Prostate gland (tissue), 2 donors: ENCODE measurements at places on chromosomes 11 and 22.

GRCh38 chr11:34824425-34824824 lies 91.8 kb downstream of the APIP start:
- no peak for DNase-seq

- DNase-seq, result no peak
Observed at GRCh38 chr22:44271732-44272400, 40.9 kb downstream of the SHISAL1 start.

DNA sequence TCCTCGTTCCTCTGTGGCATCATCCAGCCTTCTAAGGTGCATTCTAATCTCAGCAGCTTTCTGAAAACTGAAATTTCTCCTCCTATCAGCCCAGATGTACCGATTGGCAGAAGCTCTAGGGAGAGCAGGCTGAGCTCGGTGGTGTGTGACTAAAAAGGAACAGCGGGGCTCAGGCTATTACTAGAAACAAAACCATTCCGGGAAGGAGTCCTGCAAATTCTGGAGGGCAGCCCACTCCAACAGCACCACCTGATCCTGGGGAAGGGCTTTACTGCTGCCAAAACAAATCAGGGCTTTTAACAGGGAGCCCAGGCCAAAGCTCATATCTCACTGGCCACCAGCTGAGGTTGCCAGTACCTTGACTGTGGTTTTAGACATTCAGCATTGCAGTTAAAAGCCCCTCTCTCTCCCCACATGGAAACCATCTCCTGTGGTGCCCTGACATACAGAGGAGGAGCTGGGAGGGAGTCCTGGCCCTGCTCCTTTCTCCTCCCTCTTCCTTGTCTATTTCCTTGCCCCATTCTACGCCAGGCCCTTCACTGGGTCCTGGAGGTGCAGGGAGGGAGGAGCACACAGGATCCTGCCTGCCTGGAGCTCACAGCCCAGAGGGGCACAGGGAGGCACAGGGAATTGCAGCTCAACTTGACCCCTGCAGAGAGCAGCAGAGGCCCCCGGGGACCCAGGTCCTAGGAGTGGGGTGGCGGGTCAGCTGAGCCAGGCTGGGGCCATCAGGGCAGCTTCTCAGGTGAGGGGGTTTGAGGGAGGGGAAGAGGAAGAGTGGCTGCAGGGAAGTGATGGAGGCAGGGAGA lies 889 bp downstream of the PLAAT4 start:
- DNase-seq, result peak; percentile 83

DNA sequence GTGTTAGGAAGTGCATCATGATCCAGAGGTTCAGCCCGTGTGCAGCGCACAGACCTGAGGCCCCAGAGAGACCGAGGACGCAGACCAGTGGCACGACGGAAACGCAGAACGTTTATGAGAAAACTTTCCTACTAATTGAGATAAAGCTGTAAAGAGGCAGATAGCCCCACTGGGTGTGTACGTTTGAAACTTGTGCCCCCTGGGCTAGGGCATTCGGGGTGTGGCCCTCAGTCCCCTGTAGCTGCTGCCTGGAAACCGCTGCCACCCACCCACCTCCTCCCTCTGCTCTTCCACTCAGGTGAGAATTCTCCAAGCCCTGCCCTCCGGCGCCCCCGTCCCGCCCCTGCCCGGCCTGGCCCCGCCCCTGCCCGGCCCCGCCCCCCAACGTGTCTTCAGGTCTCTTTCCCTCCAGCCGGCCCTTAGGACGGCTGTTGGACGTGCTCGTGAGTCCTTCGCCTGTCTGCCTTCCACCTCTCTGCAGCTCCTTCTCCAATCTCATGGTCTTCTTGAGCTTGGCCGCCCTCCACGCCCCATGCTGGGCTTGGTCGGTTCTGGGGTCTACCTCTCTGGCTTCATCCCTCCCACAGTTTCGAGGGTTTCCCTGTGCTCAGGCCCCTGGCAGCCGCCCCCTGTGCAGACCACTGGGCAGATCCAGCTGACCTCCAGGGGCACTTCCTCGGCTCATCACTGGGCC lies 12.1 kb downstream of the MAPK8IP2 start:
- DNase-seq, result no peak

DNA sequence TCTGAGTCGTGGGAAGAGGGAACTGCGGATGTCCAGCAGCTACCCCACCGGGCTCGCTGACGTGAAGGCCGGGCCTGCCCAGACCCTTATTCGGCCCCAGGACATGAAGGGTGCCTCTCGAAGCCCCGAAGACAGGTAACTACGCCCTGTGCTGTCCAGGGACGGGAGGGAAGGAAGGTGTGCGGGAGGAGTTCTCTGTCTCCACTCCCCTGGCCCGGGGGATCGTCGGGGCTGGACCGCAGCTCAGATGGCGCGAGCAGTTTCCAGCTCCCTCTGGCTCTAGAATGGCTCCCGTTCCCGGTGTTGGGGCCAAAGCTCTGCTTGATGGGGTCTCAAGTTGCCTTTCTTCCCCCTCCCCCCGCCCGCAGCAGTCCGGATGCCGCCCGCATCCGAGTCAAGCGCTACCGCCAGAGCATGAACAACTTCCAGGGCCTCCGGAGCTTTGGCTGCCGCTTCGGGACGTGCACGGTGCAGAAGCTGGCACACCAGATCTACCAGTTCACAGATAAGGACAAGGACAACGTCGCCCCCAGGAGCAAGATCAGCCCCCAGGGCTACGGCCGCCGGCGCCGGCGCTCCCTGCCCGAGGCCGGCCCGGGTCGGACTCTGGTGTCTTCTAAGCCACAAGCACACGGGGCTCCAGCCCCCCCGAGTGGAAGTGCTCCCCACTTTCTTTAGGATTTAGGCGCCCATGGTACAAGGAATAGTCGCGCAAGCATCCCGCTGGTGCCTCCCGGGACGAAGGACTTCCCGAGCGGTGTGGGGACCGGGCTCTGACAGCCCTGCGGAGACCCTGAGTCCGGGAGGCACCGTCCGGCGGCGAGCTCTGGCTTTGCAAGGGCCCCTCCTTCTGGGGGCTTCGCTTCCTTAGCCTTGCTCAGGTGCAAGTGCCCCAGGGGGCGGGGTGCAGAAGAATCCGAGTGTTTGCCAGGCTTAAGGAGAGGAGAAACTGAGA lies 1.4 kb downstream of the ADM start:
- no peak for DNase-seq

DNA sequence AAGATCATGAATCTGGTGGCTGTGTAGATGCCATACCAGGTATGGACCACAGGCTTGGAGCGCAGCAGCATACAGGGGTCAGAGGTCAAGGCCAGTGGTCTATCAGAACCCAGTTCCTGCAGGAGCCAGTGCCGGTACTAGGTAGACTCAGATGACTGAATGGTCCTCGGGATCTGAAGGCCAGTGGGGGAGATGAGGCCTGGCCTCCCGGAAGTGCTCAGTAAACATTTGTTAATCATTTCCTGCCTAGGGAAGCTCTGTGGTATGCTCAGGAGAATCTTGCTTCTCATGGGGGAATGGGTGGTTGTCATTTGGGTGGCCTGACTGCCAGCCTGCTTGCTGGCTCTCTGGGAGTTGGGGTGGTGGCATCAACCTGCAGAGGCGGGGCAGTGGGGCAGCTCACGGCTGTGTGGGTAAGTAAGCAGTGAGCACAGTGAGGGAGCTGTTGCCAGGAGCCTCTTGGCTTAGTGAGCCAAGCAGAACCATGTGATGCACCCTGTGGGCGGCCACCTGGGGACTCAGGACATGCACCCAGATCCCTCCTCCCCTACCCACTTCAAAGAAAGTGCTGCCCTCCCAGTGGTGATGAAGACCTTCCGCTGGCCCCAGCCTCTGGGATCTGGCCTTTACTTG lies 33.0 kb downstream of the PTPRJ start:
- peak; percentile 27 for DNase-seq

DNA sequence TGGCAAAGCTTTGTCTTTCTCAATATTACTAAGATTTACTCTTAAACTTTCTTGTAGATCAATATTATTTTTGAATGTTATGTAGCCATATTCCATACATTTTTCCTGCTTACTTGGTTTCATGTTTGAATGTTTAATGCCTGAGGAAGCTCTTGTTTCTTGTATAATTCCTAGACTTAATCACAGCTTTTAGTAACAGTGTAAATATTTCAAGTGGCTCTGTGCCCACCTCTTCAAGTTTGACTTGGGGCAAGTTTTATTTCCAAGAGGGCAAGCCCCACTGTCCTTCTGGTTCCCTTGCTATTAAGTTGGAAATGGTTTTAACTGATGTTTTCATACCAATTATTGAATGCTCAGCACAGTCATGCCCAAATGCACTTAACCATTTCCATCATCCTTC lies 1004.1 kb downstream of the OPCML start:
- no peak for DNase-seq

DNA sequence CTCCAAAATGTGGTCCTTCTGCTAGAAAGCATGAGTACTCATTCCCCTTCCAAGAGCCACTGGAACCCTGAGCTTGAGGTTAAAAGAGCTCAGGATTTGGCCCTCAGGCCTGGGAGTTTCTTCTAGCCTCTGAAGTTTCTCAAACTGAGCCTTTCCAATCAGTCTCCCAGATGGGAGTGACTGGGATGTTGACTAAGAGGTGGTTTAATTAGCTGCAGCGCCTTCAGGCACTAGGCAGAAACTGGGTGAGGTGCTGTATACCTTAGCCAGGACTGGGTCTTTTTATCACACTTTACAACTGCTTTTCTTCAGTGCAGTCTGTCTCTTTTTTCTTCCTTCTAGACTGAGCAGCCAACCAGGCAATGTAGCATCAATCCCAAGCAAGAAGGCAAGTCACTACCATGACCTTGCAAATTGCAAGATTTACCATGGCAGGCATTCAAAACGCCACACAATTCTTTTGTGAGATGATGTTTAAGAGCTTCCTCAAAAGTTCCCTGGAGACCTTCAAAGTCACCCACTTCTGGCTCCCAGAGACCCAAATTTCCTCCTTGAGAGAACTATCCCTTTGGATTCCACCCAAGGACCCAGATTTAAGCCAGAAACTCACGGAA lies 93.0 kb downstream of the SLC1A2 start:
- no peak for DNase-seq

DNA sequence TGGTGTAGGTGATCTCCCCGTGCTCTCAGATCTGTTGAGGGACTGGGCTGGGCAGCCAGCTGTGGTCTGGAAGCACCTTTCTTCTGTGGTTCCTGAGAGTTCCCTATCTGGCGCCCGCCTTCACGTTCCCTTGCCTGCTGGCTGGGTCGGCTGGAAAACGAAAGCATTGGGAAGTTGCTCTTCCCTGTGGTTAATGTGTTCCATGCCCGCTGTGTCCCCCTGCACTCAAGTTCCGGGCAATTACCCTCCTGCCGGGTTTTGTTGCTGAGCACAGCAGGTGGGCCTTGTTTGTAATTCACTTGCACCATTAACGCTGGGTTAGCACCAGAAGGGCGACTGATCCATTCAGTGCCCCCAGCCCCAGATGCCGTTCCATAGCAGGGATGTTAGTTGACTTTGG lies 134.1 kb downstream of the GRIK4 start:
- no peak for DNase-seq

- no peak for DNase-seq
Observed at GRCh38 chr22:16699326-16699725, 106.7 kb upstream of the CCT8L2 start.

- no peak for DNase-seq
Observed at GRCh38 chr11:109706945-109707344, 285.0 kb downstream of the C11orf87 start.

DNA sequence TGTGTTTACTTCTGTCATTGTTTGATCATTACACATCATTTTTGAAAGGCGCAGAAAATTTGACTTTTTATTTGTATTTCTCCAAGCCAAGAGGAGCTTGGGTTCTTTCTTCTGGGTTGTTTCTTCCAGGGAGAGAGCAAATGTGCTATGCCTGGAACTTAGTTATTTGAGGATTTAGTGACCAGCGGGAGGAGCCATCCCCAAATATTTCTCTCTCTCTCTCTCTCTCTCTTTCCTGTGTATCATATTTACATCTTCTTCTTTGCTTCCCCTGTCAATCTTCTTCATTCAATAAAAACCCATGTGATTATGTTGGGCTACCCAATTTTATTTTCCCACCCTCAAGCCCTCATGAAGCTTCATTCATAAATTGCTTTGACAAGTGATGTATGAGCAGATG lies 534.5 kb downstream of the LRRC4C start:
- DNase-seq, result no peak

DNA sequence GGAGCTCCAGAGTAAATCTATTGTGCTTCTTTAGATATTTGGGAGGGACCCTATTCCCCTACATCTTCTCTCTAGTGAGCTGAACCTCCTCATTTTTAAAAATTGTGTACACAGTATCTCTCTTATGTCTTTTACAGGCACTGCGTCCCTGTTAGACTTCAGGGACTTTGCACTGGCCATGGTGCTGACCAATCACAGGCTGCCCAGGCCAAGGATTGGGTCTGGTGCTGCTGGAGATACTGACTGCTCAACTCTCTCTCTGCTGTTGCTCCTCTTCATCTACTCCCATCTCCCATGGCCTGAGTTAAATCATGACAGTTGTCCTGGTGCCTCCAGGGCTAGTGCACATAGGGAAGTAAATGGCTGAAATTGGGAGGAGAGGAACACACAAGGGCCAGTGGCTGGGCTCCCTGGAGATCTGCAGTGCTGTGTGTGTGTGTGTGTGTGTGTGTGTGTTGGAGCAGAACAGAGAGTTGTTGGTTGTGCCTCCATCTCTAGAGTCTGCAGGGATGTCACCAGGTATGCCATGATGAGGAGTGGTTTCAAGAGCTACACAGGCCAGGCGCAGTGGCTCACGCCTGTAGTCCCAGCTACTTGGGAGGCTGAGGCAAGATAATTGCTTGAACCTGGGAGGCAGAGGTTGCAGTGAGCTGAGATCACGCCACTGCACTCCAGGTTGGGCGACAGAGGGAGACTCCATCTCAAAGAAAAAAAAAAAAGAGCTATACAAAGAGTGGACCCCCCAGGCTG lies 155.3 kb downstream of the ST3GAL4 start:
- DNase-seq, result no peak

DNA sequence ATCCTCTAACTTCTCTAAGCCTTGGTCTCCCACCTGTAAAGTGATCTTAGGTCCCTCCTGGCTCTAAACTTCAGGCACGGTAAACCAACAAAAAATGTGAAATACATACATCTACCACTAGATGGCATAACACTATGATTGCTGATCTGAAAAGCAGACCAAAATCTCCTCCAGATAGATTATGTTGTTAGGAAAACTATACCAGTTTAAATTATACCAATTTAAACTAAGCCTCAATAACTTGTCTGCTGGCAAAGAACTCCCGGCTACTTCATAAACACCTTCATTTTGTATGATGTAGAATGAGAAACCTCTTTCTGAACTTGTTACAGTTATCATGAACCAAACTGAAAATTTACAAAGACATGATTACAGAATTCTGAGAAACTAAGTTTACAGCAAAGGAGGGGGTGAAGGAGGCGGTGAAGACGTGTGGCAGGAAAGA lies 85.9 kb downstream of the SBF2 start:
- DNase-seq, result no peak

DNA sequence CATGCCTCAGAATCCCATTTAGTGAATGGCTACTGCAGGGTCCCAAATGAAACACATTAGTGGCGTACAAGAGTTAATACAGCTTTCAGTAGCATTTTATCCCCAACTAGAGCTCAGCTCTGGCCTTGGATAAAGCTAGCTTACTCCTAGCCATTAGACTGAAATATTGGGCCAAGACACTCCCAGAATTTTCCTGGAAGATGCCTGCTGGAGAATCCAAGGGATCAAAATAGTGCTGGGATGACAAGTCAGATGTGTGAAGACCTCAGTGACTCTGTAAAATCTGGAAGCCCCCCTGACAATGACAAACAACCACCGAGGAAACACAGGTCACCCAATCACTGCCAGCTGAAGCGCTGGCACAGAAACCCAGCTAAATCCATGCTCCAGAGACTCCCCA lies 303.1 kb upstream of the SORL1-AS1 start:
- no peak for DNase-seq
